ENCODE measurements at places on chromosomes 12 and 14.

DNA sequence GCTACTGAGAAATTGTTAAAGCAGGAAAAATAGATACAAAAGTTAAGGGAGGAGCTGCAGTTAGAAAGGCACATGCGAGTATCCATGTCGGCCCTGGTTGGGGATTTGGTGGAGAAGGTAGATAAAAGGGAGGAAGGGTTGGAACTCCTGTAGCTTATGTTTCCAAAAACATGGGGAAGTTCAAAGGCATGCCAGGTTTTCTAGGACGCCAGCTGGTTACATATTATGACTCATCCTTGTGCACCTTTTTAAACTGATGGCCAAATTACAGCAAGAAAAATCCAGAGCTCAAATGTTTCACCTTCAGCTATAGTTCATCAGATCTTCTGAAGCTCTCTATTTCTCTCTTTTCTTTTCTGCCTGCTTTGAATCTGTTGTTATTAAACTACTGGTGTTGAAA is 13.2 kb upstream of the MAP4K5 start:
- DNase-seq: no peak

GRCh38 chr14:34365309-34365915 is 96.6 kb downstream of the SPTSSA start:
- no peak for DNase-seq

GRCh38 chr12:89907659-89908058 is 199.0 kb upstream of the ATP2B1 start:
- no peak for DNase-seq

- DNase-seq: no peak
These were observed 90.5 kb upstream of the STXBP6 start for GRCh38 chr14:25140411-25140810.

GRCh38 chr12:11763760-11764520 is 114.5 kb downstream of the ETV6 start:
- DNase-seq: no peak

GRCh38 chr14:74302152-74302628 is 544 bp downstream of the ABCD4 start:
- DNase-seq: no peak

Measured in urinary bladder (tissue), 4 donors.